ENCODE measurements at places on chromosomes 16 and 17.

DNA sequence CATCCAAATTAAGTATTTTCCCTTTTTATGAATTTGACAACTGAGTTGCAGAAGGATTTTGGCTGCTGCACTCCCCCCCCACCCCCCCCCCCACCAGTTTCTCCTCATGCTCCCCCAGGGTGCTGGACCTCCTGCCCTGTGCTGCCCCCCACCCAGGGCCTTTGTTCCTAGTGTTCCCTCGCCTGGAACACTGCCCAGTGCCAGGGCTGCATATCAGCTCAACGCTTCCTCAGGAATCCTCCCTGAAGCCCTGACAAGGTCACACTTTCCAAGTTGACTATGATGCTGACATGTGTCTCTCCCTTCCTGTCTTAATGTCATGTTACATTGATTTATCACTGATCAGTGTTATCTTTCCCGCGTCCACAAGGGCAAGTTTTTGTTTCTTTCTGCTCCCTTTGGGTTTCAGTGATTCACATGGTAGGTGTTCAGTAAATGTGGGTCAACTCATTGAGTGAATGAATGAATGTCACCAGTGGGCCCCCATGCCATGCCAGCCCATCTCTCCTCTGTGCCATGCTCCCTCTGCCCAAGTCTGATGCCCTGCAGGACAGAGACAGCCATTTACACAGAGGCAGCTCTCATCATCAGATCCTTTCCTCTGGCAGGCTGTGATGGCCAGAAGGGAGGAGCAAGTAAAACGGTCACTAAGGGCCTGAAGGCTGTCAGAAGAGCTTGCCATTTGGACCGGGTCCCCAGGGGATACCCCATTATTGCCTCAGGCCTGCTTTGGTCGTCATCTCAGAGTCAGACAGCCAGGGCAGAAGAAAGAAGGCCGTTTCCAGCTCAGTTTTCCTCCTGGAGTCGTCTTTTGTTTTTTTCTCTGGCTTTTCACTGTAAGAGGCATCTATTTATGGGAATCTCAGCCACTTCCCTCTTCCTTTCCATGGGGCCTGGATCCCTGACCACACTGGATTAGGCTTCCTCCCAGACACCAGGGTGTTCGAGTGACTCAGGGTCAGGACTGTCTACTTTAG, 386.2 kb downstream of the SNX29 start:
- no peak for DNase-seq

- peak; percentile 49 for DNase-seq
Measured at GRCh38 chr16:7405166-7405565, 72.5 kb downstream of the RBFOX1 start.

GRCh38 chr17:62950067-62950466, 16.0 kb upstream of the TANC2 start:
- DNase-seq = no peak

- DNase-seq = no peak
Measured at GRCh38 chr17:67717192-67717623, 528 bp upstream of the NOL11 start.

- DNase-seq = no peak
Measured at GRCh38 chr17:67672592-67673335, 45.0 kb upstream of the NOL11 start.

GRCh38 chr17:61397086-61397842, 2.4 kb upstream of the TBX2 start:
- DNase-seq = no peak

DNA sequence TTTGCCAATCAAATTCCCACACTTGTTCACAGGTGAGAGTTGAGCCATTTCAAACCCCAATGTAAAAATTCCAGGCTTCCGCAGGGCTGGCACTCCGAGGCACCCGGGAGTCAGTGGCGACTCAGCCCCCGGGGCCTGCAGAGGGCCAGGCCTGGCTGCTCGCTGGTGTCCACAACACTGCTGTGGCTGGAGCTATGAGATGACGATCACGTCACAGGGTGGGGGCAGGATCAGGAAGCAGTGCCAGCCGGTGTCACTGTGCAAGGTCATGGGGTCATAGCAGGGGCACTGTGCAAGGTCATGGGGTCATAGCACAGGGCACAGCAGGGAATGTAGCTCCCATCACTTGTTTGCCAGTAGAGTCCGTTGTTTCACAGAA, 7.8 kb downstream of the VPS4A start:
- DNase-seq = no peak

GRCh38 chr17:70394473-70395232, 225.3 kb downstream of the KCNJ2 start:
- no peak for DNase-seq
